ENCODE measurements at places on chromosomes 11 and 22.

DNA sequence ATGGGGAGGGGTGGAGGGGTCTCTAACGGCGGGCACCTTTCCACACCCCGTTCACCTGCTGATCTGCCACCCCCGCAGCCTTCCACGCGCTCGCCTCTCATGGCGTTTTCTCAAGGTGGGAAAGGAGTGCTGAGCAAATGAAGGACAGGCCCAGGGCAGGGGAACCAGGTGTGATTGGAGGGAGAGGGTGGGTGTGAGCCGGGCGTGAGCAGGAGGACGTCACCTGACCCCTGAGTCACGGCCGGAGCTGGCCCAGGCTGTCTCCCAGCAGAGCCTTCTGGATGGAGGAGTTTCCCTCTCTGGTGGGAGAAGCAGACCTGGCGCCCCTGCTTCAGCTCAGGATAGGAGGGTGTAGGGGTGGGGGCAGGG, 14.0 kb upstream of the ARHGAP8 start:
- no peak for DNase-seq

GRCh38 chr11:104856607-104857006, 41.7 kb downstream of the CASP12 start:
- no peak for DNase-seq

DNA sequence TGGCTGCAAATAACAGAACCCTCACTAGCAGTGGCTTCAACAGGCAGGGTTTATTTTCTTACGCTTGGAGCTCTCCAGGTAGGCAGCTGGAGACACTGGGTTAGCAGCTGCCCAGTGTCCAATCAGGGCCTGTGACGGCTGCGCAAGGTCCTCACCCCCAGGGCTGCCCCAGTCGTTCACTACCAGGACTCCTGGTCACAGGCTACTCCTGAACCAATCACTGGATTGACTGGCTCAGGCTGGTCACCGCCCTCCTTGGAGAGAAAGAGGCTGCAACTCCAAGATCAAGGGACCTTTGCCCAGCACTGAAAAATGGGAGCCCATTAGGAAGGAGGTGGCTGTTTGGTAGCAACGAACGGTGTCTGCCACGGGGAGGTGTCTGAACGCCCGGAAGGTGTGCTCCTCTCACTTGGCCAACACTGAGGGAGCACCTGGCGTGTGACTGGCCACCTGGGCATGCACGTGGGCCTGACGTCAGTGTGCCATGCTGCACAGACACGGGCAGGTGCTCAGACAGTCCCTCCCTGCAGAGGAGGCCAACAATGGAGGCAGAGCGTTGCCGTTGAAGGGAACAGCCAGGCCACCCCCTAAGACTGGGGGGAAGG, 5.1 kb downstream of the ARSA start:
- no peak for DNase-seq

- peak; percentile 9 for DNase-seq
Observed at GRCh38 chr11:450809-451451, 851 bp downstream of the PTDSS2 start.

GRCh38 chr22:47178339-47178738, 415.9 kb downstream of the TBC1D22A start:
- no peak for DNase-seq

DNA sequence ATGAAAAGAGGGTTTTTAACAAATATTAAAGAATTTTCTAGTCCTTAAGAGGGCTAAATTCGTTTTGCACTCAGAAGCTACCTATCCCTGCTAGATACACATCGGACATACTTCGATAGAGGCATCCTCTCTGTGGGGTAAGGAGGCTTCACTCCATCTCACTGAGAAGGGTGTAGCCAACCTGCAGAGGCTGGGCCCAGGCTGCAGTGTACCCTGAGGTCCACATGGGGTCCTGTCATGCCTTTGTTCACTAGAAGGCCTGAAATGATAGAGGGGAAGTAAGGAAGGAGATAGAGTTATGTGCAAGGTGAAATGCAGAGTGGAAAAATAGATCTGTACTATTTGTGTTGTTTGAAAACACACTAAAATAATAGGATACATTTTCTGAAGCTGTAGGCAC, 45.6 kb downstream of the IGSF9B start:
- no peak for DNase-seq

DNA sequence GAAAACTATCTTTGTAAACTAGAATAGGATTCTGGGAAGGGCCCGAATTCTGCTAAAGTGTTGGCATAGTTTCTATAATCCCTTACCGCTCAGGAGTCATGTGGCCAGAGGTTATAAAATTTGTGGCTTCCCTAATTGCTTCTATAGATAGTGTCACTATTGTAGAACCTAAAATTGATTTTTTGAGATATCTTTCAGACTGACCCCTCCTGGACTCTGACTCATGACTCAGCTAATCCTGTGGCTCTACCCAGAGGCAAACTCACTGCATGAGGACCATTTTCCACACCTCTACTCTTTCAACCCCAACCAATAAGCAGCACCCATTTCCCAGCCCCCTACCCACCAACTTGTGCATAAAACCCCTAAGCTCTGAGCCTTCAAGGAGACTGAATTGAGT, 61.8 kb upstream of the PRSS23 start:
- no peak for DNase-seq

DNA sequence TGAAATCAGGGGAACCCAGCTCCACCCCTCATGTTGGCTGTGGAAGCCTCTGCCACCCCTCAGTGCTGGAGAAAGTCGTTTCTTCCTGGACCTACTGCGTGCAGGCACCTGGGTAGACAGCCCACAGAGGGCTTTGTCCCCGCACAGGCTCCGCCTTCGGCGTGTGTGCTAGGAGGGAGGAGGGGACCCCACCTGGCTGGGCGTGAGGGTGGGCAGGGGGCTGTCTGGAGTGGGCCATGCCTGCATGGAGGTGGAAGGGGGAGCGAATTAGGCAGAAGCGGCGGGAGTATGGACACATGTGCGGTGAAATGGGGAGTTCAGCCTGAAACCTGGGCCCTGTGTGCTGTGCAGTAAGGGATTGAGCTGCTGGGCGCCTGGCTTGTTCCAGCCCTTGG, 49.3 kb downstream of the FBLN1 start:
- no peak for DNase-seq

DNA sequence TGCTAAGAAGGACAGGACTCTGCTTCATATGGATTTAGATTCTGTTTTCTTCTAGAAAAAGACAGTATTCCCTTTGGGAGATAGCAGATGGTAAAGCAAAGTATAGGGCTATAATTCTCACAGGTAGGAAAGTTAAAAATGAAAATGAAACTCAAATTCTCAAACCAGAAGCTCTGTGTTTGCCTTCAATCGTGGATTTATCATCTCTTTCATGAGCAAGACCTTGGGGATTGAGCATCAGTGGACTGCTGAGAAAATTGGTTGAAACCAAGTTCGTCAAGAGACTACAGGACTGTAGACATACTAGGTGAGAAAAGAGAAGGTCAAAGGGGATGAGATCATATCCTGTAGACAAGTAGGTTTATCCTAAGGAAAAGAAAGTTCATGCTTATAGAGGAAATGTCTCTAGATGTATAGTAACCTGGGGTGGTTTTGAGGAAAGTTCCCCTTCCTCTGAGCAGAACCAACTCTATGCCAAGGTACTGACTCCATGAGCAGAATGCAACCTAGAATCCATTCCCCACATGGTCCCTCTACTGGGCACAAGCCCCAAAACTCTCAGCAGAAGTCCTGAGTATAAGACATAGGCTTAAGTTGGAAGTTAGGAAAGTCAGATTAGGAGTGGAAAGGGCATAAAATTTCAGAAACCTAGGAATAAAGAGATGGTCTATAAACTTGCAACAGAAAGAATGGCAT, 46.5 kb downstream of the SLC5A12 start:
- DNase-seq: no peak

GRCh38 chr22:37285937-37286336, 3.6 kb downstream of the CYTH4 start:
- DNase-seq: no peak

DNA sequence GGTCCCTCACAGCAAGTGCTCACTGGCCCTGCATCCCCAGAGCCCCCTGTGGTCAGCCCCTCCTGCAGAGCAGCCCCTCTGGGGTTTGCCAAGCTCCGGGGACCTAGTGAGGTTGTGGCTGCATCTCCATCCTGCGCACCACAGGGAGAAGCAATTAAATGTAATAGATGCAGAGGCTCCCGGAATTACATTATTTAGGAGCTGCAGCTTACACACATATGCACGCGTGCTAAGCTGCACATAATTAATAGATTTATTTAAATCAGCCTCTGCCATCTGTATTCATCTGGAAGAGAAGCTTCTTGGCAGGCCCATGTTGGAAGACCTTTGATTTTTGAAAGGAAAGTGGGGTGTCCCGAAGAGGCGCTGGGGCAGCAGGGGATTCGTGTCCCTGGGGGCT, 1271.5 kb downstream of the BRD1 start:
- no peak for DNase-seq

- DNase-seq: no peak
Observed at GRCh38 chr11:76640501-76640900, 30.0 kb downstream of the LRRC32 start.

GRCh38 chr22:42758931-42759629, 38.4 kb upstream of the A4GALT start:
- no peak for DNase-seq

GRCh38 chr22:49460592-49461281, 366.9 kb downstream of the BRD1 start:
- no peak for DNase-seq

- no peak for DNase-seq
Observed at GRCh38 chr11:74673693-74674360, 57.4 kb downstream of the CHRDL2 start.

- DNase-seq: no peak
Observed at GRCh38 chr11:94525546-94526324, 13.5 kb downstream of the C11orf97 start.

DNA sequence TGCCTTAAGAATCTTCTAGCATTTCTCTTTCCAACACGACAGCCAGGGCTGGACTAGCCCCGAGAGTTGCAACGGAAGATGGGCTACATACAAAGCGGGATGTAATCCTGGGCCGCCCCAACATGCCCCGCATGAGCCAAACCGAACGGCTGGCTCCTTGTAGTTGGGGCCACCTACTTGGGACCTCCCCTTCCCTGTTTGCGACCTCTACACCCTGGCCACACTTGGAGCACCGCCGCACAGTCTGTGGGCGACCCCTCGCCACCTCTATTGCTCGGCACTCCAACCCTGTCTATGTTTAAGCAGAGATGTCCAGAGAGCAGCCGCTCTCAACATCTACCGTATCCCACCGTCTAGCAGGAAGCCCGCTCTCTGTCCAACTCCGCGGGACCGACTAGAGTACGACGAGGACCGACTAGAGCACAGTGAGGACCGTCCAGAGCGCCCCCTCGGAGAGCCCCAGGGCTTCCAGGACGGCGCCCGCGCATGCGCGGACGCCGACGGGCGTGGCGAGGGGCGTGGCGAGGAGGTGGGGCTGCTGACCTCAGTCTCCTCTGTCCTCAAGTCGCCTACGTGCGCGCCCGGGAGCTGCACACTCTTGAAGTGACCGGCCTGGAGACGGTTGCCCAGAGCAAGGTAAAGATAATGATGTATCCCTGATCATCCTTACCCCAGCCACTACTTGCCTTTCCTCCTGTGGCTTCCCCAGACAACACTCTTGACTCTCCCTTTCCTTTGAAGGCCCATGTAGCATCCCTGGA, 32.3 kb downstream of the NEAT1 start:
- peak; percentile 56 for DNase-seq

DNA sequence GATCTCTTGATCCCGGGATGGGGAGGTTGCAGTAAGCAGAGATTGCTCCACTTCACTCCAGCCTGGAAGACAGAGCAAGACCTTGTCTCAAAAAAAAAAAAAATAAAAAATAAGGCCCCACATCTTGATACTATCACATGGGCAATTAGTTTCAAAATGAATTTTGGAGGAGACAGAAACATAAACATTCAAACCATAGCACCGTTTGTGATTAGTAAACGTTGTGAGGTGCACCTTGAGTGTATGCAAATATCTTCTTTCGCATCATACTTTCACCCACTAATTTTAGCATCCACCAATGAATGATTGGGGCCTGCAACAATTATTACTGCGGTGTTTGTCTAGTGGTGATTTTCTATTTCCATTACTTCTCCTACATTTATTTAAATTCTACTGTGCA, 11.0 kb upstream of the SPDYC start:
- DNase-seq: no peak

DNA sequence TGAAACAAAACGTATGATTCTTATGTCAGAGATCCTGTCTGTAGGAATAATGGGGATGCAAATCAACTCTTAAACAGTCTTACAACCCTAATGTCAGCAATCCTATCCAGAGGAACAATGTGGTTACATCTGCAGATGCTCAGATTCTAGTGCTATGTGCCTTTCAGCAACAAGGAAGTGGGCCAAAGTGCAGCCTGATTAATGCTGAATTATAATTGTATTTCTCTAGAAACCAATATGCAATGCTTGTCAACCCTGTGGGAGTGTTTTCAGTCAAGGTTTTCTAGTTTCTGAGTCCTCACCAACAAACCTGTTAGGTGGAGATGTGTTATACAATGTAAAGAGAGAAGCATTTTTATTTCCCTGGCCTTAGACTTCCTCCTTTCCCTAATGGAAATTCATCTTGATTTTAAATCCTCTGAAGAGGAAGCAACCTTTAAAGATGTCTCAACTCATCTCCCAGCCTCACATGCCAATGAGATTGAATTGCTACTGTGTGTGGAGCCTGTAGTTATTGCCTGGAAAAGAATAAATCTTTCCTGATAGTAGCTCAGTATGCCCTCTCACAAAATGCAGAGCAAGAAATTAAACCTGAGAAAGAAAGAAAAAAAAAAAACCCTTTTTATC, 26.2 kb upstream of the TMEM123 start:
- no peak for DNase-seq

GRCh38 chr11:35139722-35140282, 831 bp downstream of the CD44 start:
- no peak for DNase-seq

DNA sequence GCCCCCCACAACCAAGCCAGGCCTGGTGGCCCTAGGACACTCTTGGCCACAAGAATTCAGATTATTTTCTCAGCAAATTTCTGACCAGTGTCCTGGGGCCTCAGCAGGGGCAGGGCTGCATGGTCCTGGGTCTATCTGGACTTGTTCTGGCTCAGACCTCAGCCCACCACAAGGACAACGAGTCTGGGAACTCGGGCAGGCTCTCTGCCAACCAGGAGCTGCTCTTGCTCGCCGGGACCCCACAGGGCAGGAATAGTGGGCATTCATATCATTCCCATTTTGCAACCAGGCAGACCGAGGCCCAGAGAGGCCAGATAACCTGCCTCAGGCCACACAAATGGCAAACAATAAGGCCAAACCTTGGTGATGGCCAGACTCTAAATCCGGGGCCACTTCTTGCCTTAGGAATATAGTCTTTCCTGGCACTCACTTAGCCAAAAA, 75.4 kb upstream of the WNT7B start:
- no peak for DNase-seq

GRCh38 chr22:50325444-50326224, 1.2 kb downstream of the DENND6B start:
- DNase-seq: no peak

DNA sequence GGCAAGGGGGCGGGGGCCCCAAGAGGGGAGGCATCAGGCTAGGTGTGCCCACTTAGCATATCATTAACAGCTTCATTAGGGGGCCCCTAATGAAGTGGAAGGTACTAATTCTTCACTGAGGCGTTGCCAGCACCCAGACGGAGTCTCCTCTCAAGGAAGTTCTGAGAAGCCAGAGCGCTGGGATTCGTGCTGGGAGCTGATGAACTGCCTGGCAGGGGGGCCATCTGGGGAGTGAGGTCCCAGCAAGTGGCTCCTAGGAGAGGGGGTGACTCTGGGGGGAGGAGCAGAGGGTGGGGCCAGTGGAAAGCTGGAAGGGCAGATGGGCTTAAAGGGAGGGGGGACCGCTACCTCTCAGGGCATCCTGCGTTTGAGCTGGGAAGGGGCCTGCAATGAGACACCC, 29.8 kb downstream of the DAGLA start:
- DNase-seq: no peak

All from BJ (cell line).